ENCODE measurements at places on chromosomes 7 and 10.
A peak's percentile ranks its signal among the peaks of the same experiment; 100 is the strongest.

- no peak for DNase-seq
These were observed 72.5 kb downstream of the FAM13C start for GRCh38 chr10:59289853-59290252.

- no peak for DNase-seq
These were observed 344.3 kb downstream of the GATA3 start for GRCh38 chr10:8398771-8399170.

- DNase-seq, result peak; percentile 74
These were observed 6.0 kb upstream of the DAGLB start for GRCh38 chr7:6453734-6454133.

DNA sequence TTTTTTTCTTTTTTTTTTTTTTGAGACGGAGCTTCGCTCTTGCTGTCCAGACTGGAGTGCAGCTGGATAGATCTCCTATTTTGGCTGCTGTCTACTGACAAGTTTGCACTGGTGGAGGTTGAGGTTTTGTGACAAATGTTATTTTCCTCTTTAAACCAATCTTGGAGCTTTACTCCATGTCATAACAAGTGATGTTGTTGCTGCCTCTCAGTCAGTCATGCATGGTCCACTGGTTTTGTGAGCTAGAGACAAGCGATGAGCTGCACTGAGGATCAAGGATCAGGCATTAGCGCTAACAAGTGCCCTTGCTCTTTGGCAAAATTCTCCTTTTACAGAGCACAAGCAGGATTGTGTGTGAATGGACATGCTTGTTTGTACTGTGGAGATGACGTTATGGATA lies 805 bp upstream of the WDFY4 start:
- DNase-seq, result no peak

DNA sequence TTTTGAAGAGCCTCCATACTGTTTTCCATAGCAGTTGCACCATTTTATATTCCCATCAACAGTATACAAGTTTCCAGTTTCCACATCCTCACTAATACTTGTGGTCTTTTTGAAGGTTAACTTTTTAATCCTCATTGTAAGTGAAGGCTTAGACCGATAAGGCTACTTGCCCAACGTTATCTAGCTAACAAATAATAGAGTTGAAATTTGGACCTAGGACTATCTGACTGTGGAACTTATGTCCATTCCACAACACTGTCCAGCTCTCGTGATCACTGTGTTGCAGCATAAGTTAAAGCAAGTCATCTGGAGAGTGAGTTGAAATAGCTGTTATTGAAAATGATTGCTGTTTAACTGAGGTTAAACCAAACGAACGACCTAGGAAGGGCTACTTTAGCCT lies 84.0 kb downstream of the ZNF92 start:
- no peak for DNase-seq

- no peak for DNase-seq
These were observed 1085.3 kb downstream of the KCNMA1 start for GRCh38 chr10:76552091-76552873.

GRCh38 chr7:38563741-38564140 lies 67.4 kb downstream of the AMPH start:
- no peak for DNase-seq

DNA sequence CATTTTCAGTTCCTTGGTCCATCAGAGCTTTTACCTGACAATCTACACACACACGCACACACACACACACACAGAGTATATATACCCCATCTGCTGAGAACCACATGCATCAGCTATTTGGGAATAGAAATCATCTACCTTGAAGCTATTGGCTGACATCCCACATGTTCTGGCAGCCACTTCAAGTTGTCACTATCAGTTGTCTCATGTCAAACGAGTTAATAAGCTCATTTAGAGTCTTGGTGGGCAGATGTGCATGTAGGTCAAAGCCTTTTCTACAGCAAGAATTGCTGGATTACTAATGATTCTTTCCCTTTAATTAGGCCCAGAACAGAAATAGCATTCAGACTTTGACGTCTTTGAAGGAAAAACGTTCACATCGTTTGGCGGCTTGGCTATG lies 36.8 kb downstream of the COL28A1 start:
- DNase-seq, result no peak

- DNase-seq, result no peak
These were observed 539.4 kb upstream of the MGMT start for GRCh38 chr10:128927497-128928161.

DNA sequence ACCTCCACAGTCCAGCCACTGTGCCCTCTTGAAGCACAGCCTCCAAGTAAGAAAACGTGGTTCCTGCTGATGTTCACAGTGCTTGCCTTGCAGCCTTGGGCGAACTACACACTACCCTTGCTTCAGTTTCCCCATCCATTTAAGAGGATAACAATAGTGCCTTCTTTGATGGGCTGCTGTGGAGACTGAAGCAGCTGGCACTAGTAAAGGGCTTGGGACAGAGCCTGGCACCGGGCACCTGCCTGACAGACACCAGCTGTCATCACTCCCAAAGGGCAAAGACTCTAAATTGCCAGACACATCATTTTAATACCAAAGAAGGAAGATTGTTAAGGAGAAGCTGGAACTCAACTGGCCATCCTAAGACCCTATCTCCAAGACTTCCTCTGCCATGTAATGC lies 3.1 kb upstream of the C10orf90 start:
- DNase-seq, result no peak

All from A549 (cell line).